ENCODE measurements at places on chromosomes 2 and 18.

DNA sequence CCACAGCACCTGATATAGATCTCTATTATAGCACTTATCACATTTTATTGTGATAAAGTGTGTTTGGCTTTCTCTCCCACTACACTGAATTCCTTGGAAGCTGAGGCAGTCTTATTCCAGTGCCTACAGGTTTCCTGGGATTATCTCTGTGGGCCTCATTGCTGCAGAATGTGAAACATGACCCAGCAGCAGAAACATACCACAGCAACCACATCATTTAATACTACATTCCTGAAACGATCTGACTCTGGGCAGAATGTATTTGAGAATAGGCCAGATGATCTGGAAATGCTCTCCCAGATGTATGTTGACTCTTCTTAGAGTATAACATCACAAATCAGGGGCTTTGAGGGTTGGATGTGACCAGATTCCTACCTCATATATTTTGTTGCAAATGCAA lies 323.5 kb upstream of the TANK start:
- DNase-seq, result peak; percentile 77

GRCh38 chr18:52869942-52870907 lies 530.2 kb downstream of the DCC start:
- no peak for DNase-seq

DNA sequence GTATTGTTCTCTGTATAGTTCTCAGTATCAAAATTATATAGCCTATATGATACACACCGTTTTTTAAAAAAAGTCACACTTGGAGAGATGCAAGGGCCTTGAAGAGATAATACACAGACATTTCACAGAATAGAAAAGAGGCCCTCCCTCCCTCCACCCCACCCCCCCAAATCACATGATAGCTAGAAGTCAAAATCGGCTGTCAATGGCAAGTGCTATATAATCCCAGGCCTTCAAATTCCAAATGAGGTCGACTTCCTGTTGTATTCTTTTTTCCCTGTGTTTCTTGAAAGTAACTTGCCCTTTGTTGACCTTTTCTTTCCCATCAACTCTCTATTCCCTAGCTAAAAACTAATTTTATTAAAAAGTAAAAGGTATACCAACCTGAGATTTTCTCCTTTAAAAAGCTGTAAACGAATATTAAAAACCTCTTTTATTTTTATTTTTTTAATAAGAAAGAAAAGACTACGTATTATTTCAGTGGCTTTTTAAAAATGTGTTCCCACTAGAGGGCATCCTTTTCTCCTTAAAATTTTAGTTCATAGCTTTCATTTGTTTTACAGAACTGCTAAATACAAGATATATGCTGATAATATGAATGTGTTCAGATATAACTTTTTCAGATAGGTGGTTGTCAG lies 46.6 kb downstream of the KCMF1 start:
- DNase-seq, result no peak

DNA sequence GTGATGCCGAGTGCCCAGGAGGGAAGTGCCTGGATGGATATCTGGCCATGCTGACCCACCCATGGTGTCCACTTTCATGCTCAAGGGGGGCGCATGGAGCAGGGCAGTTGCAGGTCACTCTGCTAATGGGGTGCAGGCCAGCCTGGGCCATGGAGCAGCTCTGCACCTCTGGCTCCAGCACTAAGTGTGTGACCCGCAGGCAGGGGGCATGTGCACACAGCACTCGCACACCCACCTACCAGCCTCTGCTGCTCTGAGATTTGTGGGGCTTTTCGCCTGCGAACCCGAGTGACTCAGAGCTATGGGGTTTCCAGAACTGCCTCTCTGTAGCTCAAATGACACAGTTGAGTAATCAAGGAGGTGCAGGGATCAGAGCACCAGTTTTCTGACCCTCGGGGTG lies 66.2 kb downstream of the CYP26B1 start:
- DNase-seq, result no peak

DNA sequence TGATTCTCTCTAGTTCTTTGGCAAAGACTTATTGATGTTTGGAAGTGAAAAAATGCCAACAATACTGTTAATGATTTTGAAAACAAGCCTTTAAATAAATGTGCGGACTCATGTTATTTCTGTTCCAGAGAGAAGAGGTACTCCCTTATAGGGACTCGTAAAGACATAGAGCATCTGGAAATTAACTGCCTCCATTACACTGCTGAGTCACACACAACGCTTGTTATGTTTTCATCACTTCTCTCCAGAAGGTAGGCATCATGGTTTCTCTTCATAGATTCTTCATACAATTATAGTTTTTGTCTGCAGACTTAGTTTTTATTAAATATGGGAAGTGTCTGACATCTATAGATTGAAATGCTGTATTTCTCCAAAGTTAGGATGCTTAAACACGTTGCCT lies 302.5 kb upstream of the EPC2 start:
- DNase-seq, result no peak

- no peak for DNase-seq
Measured at GRCh38 chr2:67032076-67032475, 365.1 kb upstream of the ETAA1 start.

DNA sequence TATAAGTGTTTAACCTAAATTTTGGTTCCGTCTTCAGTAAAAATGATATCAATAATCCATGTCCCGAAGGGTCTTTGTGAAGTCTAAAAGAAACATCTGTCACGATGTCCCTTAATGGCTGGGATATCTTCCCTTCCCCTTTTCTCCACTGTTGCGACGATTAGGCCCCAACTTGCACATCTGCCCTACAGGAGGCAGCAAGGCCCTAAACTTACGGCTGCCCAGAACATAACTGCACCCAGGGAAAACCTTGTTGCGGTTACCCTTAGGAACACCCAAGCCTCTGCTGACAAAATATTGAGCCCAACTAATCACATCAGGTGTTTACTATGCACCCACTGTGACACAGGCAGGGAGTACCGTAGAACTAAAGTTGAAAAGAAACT lies 1.3 kb upstream of the SMAD2 start:
- peak; percentile 76 for DNase-seq

DNA sequence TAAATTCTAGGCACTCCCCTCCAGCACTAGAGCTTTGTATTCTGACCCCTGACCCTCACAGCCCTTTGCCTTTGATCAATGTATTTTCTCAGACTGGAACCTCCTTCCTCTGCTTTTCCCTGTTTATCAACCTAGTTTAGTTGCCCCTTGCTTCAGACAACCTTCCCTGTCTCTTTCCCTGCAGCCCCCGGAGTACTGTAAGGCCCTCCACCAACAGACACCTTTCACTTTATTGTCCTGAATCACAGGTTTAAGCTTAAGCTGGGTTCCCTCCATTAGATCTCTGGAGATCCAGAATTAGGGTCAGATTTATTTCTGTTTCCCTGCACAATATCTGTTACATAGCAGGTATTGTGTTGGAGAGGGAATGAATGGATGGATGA lies 140.2 kb downstream of the DDX1 start:
- no peak for DNase-seq

GRCh38 chr2:51628917-51629316 lies 597.0 kb upstream of the NRXN1 start:
- no peak for DNase-seq

- no peak for DNase-seq
Measured at GRCh38 chr2:227921648-227922047, 50.2 kb downstream of the DAW1 start.

- no peak for DNase-seq
Measured at GRCh38 chr2:133490411-133490980, 77.8 kb downstream of the NCKAP5 start.

DNA sequence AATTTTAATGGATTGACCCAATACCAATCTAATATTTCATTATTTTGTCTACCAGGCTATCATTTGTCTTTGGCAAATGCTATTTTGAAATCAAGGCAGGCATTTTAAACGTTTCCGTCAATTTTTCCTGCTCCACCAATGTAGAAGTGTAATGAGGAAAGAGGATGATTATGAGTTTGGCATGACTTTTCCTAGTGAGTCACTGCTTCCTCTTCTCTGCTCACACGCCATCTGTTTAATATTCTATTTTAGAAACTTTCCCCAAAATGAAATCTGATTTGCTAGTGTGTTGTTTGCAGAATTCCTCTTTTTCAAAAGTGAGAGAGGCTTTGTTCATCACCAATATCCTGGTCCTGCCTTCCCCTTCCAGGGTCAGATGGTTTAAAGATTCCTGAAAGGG lies 42.5 kb upstream of the PID1 start:
- DNase-seq, result no peak

GRCh38 chr18:44227501-44227900 lies 453.2 kb upstream of the SETBP1 start:
- DNase-seq, result no peak

Measured in islet precursor cell (in vitro differentiated cells).